ENCODE measurements at places on chromosomes 13 and 19. TPM values are rescaled to one million over a fixed set of nuclear protein-coding genes. Genes with fewer than 3 reads are reported as not detected.

DNA sequence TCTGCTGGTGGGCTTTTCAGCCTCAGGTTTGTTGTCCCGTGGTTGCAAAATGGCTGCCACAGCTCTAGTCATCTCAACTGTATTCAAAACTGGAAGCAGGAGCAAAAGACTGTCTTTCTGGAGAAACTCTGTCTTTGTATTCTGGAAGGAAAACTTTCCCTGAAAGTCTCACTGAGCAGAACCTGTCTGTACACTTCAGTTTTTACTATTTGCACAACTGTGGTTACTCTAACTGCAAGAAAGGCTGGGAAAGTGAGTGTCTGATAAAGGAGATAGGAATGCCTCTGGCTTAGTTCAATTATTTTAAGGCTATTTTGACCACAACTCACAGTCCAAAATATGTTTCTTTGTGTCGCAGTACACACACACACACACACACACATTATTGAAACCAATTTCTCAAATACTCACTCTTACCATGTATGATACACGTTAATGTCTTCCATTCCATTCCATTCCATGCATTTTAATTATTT is 49.7 kb upstream of the EHD2 start:
- DNase-seq, result no peak

DNA sequence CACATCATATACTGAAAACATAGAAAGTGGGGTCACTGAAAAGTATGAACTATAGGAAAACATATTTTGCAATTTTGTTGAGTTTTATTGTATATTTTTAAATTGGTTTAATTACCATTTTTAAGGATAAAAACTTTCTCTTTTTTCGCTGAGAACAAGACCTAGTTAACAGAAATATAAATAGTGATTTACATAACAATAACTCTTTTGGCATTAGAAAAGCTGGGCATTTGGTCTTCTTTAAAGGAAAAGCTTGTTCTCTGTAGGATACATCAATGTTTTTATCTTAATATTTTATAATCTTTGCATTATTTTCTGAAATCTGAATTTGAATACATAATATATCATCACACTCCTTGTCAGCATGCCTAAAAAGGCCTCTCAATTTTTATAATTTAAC is 47.4 kb upstream of the MYCBP2 start:
- DNase-seq, result no peak

DNA sequence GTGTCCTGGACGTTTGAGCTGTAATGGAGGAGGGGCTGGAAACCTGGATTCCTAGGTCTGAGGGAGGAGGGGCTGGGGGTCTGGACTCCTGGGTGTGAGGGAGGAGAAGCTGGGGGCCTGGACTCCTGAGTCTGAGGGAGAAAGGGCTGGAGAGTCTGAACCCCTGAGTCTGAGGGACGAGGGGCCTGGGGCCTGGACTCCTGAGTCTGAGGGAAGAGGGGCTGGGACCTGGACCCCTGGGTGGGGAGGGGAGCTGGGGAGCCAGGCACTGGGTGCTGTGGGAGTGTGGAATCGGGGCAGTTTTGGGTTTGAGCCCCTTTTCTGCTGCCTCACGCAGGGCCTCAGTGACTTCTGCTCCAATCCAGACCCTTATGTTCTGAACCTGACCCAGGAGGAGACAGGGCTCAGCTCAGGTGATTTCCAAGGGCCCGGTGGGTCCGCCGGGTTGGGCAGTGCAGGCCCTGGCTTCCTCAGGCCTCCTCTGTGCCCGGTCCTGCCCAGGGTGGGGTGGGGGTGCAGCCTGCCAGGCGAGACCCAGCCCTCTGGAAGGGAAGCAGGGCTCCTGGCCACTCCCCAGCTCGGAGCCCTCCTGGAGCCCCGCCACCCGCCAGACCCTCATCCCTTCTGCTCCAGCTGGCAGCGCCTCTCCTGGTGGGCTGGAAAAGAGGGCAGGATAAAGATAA is 14.4 kb downstream of the TTYH1 start:
- DNase-seq, result no peak

Gene PLA2G4C
- total RNA-seq, result 17.5 TPM

Gene WDR87
- total RNA-seq, result not detected

GRCh38 chr19:52990759-52991418 is 22.8 kb upstream of the ERVV-1 start:
- no peak for DNase-seq

Gene CHAF1A
- 146 TPM for total RNA-seq

GRCh38 chr13:106986033-106986484 is 418.1 kb upstream of the ARGLU1 start:
- DNase-seq, result no peak

- DNase-seq, result no peak
Observed at GRCh38 chr13:89061821-89062220, 1390.7 kb downstream of the SLITRK5 start.

Gene SHISA2
- 23.8 TPM for total RNA-seq

- no peak for DNase-seq
Observed at GRCh38 chr19:42441049-42441445, 1.7 kb downstream of the CXCL17 start.

Gene CRLF1
- 9.5 TPM for total RNA-seq

Gene RFPL4A
- total RNA-seq, result not detected
